ENCODE measurements at places on chromosomes 2 and 18. TPM values are rescaled to one million over a fixed set of nuclear protein-coding genes. Genes with fewer than 3 reads are reported as not detected.

- peaks cover 1% of the 10 kb centered on the region for H3K27me3 ChIP-seq
- no peak overlapping the region for H3K27ac ChIP-seq
- no peak overlapping the region for H3K4me3 ChIP-seq
- H3K36me3 ChIP-seq, result peaks cover 48% of the 10 kb centered on the region
- no peak for DNase-seq
Measured at GRCh38 chr2:206011795-206012194, 74.2 kb downstream of the INO80D start.

GRCh38 chr2:160921386-160921964, 238.8 kb upstream of the TANK start:
- H3K4me3 ChIP-seq, result peak overlapping the region; percentile 84
- no peak for DNase-seq
- no peaks in the 10 kb centered on the region for H3K36me3 ChIP-seq
- no peaks in the 10 kb centered on the region for H3K27me3 ChIP-seq
- H3K27ac ChIP-seq, result peak overlapping the region; percentile 92
- peaks cover 63% of the 10 kb centered on the region for H3K4me1 ChIP-seq

Gene UPP2
- not detected for total RNA-seq

- H3K27me3 ChIP-seq, result peaks cover 14% of the 10 kb centered on the region
- H3K36me3 ChIP-seq, result no peaks in the 10 kb centered on the region
- H3K4me3 ChIP-seq, result peak overlapping the region; percentile 33
- no peak for DNase-seq
Measured at GRCh38 chr2:238290091-238290509, 1.7 kb upstream of the PER2 start.

GRCh38 chr2:20507166-20507692, 60.4 kb downstream of the RHOB start:
- H3K4me3 ChIP-seq, result no peak overlapping the region
- no peak overlapping the region for H3K27ac ChIP-seq
- peak; percentile 15 for DNase-seq
- H3K27me3 ChIP-seq, result peaks cover 3% of the 10 kb centered on the region

GRCh38 chr2:23053601-23054000, 331.4 kb upstream of the KLHL29 start:
- peaks cover 4% of the 10 kb centered on the region for H3K36me3 ChIP-seq
- H3K27me3 ChIP-seq, result no peaks in the 10 kb centered on the region
- H3K27ac ChIP-seq, result no peak overlapping the region
- no peak for DNase-seq
- no peaks in the 10 kb centered on the region for H3K4me1 ChIP-seq

- peaks cover 16% of the 10 kb centered on the region for H3K36me3 ChIP-seq
- no peaks in the 10 kb centered on the region for H3K27me3 ChIP-seq
- peak overlapping the region; percentile 79 for H3K27ac ChIP-seq
Measured at GRCh38 chr2:199404841-199405240, 52.9 kb downstream of the SATB2 start.

DNA sequence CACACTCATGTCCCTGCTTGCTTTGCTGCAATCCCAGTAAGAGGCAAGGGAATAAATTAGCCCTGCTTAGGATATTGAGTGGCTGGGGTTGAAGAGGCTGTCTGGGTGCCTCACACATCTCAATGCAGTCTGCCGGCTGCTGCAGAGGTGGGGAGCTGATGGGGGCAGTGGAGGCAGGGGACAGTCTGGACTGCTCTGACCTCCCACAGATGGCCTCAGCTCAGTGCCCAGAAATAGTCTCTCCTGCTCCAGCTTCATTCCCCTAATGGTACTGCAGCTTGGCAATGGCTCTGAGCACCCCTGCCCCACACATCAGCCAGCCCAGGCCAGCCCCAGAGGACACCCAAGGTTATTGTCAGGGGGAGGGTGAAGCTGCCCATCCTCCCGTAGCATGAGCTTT, 21.5 kb upstream of the TNS1 start:
- H3K4me3 ChIP-seq, result no peak overlapping the region
- no peaks in the 10 kb centered on the region for H3K4me1 ChIP-seq
- peaks cover 10% of the 10 kb centered on the region for H3K27me3 ChIP-seq
- no peak overlapping the region for H3K27ac ChIP-seq

DNA sequence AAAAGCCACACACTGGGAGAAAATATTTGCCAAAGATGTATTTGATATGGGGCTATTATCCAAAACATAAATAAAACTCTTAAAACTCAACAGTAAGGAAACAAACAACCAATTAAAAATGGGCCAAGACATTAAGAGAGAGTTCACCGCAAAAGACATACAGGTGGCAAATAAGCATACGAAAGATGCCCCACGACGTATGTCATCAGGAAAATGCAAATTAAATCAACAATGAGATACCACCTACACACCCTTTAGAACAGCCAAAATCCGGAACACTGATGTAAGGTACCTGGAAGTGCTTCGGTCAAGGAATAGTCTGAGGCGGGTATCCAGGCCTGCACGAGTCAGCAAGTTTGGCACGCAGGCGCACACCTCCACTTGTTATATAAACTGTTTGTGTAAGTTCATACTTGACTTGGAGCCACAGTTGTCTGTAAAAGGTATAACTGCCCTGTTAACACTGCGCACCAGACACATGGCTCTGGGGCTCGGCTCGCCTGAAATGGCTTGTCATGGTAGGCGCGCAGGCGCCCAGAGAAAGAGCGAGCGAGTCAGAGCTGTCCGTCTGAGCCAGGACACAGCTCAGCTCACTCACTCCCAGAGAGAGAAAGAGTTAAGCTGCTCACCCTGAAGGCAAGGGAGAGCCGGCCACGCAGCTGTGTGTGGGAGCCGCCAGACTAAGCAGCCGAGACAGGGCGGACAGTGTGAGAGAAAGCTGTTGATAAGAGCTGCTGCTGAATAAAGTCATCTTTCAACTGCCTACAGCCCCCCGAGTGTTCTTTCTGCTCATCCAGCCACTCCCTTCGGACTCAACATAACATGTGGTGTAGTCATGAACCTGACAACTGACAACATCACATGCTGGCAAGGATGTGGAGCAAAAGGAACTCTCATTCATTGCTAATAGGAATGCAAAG, 87.3 kb downstream of the HNRNPLL start:
- peaks cover 5% of the 10 kb centered on the region for H3K4me1 ChIP-seq
- no peak overlapping the region for H3K4me3 ChIP-seq
- no peak for DNase-seq
- H3K27ac ChIP-seq, result no peak overlapping the region
- H3K36me3 ChIP-seq, result no peaks in the 10 kb centered on the region

Gene VSNL1
- total RNA-seq, result not detected

GRCh38 chr2:63879876-63880433, 38.3 kb downstream of the UGP2 start:
- peaks cover 17% of the 10 kb centered on the region for H3K4me1 ChIP-seq
- H3K27me3 ChIP-seq, result peaks cover 2% of the 10 kb centered on the region
- no peak overlapping the region for H3K27ac ChIP-seq

Gene SERPINB13
- not detected for total RNA-seq

- peaks cover 10% of the 10 kb centered on the region for H3K36me3 ChIP-seq
- H3K4me1 ChIP-seq, result peaks cover 45% of the 10 kb centered on the region
- H3K27ac ChIP-seq, result no peak overlapping the region
Measured at GRCh38 chr2:188523919-188524318, 232.2 kb downstream of the GULP1 start.

Gene DSG2
- not detected for total RNA-seq

DNA sequence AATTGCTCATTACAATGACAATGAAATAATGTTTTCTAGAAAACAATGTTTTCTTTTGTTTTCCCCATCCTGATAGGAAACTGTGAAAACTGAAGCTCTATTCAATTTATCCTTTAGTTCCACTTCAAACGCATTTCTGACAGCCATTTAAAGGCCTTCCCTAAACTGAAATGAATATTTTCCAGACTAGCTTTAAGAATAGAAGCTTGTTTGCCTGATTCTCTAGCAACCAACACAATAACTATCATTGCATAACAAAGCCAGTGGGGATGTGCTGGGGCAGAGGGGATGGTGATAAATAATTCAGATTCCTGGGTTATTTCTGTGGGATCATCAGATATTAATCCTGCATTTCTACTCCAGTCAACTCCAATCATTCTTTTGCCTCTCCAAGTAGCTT, 427.1 kb downstream of the RND3 start:
- H3K27me3 ChIP-seq, result no peaks in the 10 kb centered on the region
- H3K27ac ChIP-seq, result no peak overlapping the region
- no peak overlapping the region for H3K4me3 ChIP-seq
- no peaks in the 10 kb centered on the region for H3K36me3 ChIP-seq
- peaks cover 32% of the 10 kb centered on the region for H3K4me1 ChIP-seq

Gene CCDC138
- 3.3 TPM for total RNA-seq

DNA sequence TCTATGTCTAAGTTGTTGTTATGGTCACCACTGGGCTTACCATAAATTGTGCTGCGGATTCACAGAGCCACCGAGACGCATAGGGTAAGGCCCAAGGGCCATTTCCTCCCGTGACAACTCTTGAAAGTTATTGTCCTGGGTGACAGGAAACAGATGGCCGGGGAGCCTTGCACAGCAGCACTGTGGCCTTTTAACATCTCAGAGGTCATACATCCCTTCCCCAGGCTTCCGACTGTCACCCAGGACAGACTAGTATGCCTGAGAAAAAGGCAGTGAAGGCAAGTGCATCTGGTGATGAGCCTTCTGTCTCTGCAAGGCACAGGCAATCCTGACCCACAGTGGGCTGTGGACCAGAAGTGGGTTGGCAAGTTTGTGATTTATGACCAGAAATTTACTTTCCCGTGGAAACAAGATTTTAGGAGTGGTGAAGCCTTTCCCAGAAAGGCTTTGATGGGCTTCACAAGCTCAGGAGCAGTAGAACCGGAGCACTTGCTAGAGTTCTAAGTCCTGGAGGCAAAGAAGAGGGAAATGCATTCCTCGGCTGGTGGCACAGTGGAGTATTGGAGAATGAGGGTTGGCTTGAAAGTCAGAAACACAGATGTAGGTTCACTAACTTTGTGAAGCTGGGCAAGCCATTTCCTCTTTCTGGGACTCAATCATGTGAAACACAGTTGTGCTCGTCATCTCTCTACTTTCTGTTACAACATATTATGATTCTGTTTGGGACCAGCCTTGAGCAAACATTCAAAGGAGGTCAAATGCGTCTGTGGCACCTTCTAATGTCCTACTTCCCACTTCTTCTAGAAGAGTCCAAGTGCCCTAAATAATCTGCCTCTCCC, 2.0 kb upstream of the CAPN14 start:
- no peak overlapping the region for H3K27ac ChIP-seq
- H3K27me3 ChIP-seq, result peaks cover 32% of the 10 kb centered on the region
- H3K36me3 ChIP-seq, result no peaks in the 10 kb centered on the region
- H3K4me3 ChIP-seq, result no peak overlapping the region

DNA sequence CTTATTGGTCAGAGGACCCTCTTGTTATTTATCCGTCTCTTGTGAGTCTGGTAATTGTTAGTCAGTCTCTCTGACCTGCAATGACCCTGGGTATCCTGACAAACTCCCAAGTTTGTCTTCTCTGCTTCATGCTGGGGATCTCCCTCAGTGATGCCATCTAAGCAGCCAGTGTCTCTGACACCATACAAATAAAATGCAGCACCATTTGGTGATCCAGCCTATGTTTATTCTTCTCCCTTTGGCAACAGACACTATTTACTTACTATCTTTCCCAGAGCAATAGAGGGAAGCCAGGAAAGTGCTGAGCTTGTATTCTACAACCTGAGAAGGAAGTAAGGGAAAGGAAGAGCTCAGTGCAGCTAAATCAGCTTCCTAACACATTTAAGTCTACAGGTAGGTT, 15.9 kb downstream of the SERPINE2 start:
- H3K27ac ChIP-seq, result peak overlapping the region; percentile 76
- H3K4me3 ChIP-seq, result no peak overlapping the region
- H3K4me1 ChIP-seq, result peaks cover 43% of the 10 kb centered on the region

GRCh38 chr18:49028801-49029506, 78.2 kb upstream of the SMAD7 start:
- H3K4me1 ChIP-seq, result no peaks in the 10 kb centered on the region
- no peaks in the 10 kb centered on the region for H3K36me3 ChIP-seq
- no peak for DNase-seq
- peaks cover 16% of the 10 kb centered on the region for H3K27me3 ChIP-seq
- H3K27ac ChIP-seq, result no peak overlapping the region
- no peak overlapping the region for H3K4me3 ChIP-seq

GRCh38 chr2:201358684-201359083, 1.5 kb upstream of the FLACC1 start:
- H3K27me3 ChIP-seq, result peaks cover 3% of the 10 kb centered on the region
- DNase-seq, result peak; percentile 97
- peaks cover 49% of the 10 kb centered on the region for H3K4me1 ChIP-seq
- peaks cover 56% of the 10 kb centered on the region for H3K36me3 ChIP-seq
- peak overlapping the region; percentile 67 for H3K27ac ChIP-seq

Gene SIGLEC15
- 0.36 TPM for total RNA-seq

- DNase-seq, result no peak
- no peaks in the 10 kb centered on the region for H3K27me3 ChIP-seq
- H3K27ac ChIP-seq, result no peak overlapping the region
- H3K4me1 ChIP-seq, result no peaks in the 10 kb centered on the region
- H3K36me3 ChIP-seq, result no peaks in the 10 kb centered on the region
- no peak overlapping the region for H3K4me3 ChIP-seq
Measured at GRCh38 chr18:65620076-65620696, 130.6 kb upstream of the CDH7 start.

Gene DPP10
- not detected for total RNA-seq

Gene AOX1
- total RNA-seq, result 36.9 TPM

Gene DNAJC5G
- total RNA-seq, result not detected

DNA sequence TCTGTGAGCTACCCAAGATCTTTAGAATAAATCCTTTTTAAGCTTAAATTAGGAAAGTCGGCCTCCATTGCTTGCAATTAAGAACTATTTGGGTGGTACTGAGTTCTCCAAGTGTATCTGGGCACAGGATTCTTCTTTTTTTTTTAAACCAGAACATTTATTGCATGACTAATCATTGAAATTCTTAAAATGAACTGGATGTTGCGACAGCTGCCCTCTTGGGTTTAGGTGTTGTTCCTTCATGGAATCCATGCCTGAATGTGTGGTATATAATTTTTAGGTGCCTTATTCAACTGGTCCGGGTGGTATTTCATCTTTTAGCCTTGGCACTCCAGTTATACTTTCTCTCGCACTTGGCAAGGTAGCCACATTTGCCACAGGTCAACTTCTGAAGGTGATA, 14.5 kb upstream of the KCNK3 start:
- H3K27ac ChIP-seq, result no peak overlapping the region
- DNase-seq, result no peak
- H3K4me1 ChIP-seq, result peaks cover 5% of the 10 kb centered on the region
- no peak overlapping the region for H3K4me3 ChIP-seq
- H3K27me3 ChIP-seq, result peaks cover 46% of the 10 kb centered on the region
- no peaks in the 10 kb centered on the region for H3K36me3 ChIP-seq

Gene EIF2B4
- 57.0 TPM for total RNA-seq

Gene GPD2
- total RNA-seq, result 48.2 TPM

Gene FAM124B
- total RNA-seq, result not detected

Gene SETBP1
- 0.05 TPM for total RNA-seq
